NCI-H1105 (cell line): ENCODE measurements at places on chromosomes 2 and 18.

DNA sequence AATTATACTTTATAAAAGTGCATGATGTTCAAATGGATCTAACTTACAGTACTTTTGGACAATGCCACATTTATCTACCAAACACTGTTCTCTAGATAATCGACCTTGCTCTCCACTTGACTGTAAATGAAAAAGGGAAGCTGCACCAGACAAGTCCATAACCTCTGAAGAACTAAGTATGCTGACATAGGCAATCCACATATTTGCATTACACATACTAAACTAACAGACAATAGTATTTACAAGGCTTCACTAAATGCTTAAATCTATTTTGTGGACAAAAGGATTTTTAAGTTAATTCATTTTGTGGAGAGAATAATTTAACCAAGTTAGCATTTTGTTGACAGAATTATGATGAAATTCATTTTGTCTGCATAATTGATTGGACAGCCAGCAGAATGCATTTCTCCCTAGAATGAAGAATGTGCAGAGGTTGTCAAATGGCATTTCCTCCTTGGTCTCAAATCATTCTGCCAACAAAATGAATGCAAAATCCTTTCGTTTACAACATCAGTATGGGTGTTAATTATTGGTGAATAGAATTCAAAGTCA, 520.9 kb downstream of the CPS1 start:
- no peak for DNase-seq

DNA sequence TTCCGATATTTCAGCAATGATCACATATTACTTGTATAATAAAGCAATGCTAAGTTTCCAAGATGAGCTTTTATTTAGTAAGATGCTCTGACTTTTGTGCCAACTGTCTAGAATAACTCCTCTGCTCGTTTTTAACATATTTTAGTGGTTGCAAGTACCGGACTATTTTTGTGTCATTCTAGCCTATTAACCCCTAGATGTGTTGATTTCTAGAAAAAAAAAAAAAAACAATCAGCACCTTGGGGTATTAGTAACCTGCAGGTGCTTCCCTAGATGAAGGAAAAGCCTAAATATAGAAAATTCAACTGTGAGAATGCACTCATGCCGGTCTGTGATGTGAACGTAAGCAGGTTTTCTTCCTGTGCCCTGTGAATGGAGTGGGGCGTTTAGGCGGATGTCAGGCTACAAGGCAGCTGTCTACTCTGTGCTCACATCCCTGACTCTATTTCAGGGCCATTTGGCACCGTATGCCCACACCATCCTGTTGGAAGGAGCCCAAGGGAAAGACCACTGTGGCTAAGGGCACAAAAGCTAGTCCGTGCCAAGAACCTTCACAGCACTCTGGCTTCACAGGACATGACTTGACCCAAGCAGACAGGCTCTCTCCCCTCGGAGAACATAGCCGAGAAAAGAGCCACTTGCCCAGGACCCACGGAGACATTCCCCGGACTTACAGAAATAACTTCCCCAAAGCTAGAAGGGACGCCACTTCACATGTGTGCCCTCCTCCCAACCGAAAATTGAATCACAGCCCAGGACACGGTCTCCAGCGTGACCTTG, 60.9 kb upstream of the AGAP1 start:
- DNase-seq = no peak

- no peak for DNase-seq
Measured at GRCh38 chr2:233098618-233099017, 38.5 kb downstream of the INPP5D start.

GRCh38 chr18:23856466-23857163, 157.9 kb upstream of the TTC39C start:
- no peak for DNase-seq

- DNase-seq = no peak
Measured at GRCh38 chr18:37396971-37397720, 168.5 kb downstream of the CELF4 start.

- no peak for DNase-seq
Measured at GRCh38 chr2:102286041-102286440, 25.3 kb upstream of the IL1RL1 start.

DNA sequence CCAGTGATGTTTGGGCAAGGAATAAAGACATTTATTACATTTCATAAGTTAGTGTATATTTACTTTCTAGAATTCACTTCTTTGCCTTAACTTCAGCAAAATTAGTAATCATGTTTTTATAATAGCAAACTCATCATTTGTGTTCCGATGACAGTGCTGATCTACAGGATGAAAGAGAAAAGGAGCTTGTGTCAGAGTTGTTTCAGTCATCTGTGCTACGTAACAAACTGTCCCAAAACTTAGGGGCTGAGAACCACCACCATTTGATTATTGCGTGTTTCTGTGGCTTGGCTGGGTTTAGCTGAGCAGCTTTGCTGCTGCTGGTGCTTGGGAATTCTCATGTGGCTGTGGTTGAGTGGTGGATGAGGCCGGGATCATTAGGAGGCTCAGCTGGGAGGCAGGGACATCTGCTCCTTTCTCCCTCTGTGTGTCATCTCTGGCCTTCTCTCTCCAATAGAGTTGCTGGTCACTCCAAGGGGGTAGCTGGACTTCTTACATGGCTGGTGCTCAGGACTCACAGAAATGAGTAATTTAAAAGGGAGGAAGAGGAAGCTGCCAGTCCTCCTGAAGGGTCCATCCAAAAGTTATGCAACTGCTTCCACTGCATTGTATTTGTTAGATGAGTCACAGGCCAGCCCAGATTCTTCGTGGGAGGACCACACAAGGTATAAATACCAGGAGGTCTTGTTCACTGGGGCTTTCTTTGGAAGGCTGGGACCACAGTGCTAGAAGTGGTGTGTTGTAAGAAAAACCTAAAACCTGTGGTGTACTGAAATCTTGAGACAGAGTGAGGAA, 43.4 kb upstream of the HAAO start:
- DNase-seq = no peak

DNA sequence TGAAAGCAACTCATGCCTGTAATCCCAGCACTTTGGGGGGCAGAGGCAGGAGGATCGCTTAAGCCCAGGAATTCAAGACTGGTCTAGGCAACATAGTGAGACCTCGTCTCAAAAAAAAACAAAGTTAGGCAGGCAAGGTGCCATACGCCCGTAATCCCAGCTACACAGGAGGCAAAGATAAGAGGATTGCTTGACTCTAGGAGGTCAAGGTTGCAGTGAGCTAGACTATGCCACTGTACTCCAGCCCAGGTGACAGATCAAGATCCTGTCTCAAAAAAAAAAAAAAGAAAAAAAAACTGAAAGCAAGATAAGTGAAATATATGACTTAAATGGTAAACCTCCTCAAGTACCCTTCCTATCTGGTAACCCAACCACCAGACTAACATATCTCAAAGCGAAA, 59.8 kb downstream of the USP34 start:
- DNase-seq = no peak

DNA sequence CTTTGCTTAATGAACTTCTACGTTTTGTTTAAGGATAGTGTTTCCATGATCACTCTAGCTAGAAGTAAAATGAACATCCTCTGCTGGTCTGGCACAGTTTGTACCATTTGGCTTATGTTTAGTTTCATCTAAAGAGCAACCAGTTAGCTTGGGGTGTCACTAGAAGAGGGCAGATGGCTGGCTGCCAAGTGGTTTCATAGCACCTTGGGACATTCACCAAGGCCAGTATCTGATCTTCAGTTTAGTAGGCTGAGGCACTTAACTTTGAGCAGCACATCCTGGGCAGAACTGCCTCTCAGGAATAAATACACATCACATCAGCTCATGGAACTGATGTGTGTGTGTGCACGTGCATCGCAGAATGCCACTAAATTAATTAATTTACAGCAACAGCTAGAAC, 68.4 kb downstream of the NXPH2 start:
- no peak for DNase-seq

- DNase-seq = no peak
Measured at GRCh38 chr2:232894251-232894650, 24.2 kb downstream of the SNORC start.

- DNase-seq = peak; percentile 64
Measured at GRCh38 chr2:180707884-180708205, 272.6 kb upstream of the UBE2E3 start.

DNA sequence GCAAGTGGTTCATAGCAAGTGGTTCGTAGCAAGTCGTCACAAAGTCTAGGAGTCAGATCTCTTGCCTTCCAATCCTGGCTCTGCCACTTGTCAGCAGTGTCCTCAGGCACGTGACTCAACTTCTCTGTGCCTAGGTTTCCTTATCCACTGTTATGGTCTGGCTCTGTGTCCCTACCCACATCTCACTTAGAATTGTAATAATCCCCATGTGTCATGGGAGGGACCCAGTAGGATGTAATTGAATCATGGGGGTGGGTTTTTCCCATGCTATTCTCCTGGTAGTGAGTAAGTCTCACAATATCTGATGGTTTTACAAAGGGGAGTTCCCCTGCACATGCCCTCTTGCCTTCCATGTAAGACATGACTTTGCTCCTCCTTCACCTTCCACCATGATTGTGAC, 51.8 kb upstream of the AP1S3 start:
- no peak for DNase-seq

DNA sequence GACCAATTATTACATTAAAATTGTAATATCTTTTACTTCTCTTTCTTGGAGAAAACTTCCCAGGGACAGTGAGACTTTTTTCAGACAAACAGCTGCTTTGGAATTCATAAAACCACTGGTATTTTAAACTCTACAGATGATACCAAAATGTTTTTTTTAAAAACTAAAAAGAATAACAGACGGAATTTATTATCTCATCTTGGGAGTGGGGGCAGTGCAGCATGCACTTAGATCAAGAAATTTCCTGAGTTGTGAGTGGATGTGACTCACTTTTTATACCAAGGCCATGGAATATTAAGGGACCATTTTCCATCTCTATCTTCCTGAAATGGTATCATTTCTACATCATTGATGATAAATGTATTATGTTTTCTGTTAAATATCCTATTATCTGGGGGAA, 422.8 kb upstream of the HNRNPA3 start:
- no peak for DNase-seq

GRCh38 chr2:128533101-128533500, 214.4 kb upstream of the HS6ST1 start:
- no peak for DNase-seq

DNA sequence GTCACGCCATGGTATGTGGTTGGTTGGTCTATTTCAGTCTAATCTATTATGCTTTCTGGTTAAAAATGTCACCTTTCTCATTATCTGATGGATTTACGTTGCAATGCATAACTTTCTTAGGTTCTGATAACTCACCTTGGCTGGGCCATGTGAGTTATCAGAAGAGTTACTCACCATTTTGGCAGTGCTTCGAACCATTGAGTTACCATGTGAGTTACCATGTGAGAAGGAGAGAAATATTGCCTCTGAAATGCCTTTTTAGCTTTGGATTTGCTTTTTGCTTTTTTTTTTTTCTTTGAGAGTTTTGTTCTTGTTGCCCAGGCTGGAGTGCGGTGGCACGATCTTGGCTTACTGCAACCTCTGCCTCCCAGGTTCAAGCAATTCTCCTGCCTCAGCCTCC, 1.6 kb downstream of the SMARCAL1 start:
- DNase-seq = no peak

GRCh38 chr2:195027947-195028346, 629.1 kb upstream of the SLC39A10 start:
- DNase-seq = no peak

- DNase-seq = no peak
Measured at GRCh38 chr2:64273524-64274398, 129.5 kb upstream of the PELI1 start.

DNA sequence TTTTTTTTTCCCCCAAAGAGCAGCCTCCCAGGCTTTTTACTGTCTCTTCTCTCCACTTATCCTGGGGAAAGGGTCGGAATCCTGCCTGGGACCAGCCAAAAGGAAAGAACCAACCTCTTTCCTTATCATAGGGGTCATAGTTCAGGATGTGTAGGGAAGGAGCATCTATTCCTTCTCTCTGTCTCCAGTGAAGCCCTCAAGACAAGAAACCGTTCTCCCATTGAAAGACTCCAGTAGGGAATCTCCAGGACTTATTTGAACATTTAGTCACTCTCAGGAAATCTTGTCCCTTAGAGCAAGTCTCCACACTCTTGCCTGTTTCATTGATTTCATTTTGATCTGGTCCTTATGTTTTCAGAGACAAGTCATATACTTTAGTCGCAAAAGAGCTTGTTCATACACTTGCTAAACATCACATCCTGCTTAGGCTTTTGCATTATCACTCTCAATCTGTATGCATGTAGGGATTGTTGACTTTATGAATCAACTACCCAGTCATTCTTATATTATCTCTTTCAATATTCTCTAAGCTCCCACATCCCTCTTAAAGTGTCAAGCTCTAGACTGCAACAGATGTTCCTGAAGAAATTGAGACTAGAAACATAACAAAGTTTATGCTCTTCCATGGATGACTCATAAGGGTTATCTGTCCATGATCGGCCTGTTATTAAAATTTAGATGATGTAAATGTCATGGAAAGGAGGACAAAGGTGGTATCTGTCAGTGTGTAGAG, 116.2 kb upstream of the ST6GAL2 start:
- DNase-seq = no peak

DNA sequence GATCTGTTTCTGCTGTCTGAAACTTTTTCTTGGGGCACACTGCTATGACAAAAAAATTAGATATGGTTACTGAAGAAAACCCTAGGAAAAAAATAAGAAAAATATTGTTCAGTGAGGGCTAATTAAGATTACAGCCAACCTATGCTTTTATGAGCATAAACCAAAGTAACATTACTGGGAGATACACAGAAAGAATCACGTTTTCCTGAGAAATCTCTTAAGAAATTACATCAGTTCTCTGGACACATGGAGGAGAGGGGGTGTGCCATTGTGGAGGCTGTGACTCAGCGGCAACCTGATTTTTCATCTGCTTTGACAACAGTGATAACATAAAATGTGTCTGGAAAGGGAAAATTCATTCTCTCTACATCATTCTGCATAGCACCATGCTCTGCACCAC, 13.4 kb upstream of the NMI start:
- DNase-seq = no peak

DNA sequence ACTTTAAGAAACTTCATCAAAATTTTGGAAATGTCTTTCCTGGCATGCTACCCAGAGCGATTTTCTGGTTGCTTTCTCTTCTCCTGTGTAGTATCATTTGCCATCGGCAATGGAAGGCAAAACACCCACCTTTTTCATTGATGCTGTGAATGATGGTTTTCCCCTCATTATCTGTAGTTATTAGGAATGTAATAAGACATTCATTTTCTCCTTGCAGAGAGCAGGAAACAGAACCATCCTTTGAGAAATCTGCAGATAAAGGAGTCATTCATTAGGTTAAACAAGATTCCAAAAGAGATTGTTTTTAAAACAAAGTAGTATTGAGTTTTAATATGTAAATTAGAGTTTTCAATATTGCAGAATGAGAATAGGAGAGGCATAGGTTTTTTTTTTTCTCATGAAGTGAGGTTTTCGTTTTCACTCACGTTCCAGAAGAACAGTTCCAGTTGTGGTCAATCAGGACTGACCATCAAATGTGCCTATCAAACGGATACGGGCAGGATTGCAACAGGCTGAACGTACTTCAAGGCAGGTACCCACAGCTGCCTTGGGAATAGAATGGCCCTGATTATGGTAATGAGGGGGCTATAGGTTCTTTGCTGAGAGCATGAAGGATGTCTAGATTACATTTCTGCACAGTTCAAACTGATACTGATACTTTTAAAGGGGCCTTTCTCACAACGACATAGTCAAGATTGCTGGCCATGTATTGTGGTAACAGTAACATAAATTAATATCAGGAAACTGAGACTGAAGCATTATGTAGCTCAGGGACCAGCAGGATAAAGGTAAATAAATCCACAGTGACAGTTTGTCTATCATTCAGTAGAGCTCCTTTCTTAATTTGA, 49.8 kb upstream of the PLA2R1 start:
- DNase-seq = no peak

- no peak for DNase-seq
Measured at GRCh38 chr18:48543228-48543627, 4.4 kb downstream of the CTIF start.
